ENCODE measurements at places on chromosomes 16 and 17.

DNA sequence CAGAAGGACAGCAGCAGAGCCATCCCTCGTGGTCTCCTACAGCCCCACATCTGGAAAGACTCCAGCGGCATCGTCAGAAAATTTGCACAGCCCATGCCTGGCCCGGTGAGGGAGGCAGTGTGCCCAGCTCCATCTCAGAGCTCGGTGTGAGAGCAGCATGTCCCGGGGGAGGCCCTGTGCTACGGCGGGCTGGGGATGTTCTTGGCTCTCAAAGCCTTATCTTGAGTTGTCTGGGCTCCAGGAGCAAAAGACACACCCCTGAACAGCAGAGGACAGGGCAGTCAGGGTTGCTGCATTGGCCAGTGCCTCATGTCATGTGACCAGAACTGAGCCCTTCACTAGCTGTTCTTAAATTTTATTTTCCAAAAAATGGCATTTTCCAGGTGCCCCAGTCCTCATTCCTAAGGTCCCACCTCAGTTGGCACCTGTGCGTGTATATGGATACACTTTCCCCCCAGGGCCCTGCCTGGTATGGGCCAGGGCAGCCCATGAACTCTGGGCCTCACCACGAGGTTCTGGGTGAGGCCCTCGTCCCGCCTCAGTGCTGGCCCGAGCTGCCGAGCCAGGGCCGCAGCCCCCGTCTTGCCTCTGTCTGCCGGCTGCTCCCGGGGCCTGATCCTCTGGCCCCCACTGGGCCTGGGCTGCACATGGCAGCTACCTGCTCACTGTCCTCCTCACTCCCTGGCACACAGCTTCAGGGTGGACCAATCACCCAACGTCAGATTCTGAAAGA lies 3.0 kb downstream of the NUDT16L1 start:
- DNase-seq = no peak

- no peak for DNase-seq
Measured at GRCh38 chr16:16095646-16096045, 127.6 kb downstream of the ABCC6 start.

DNA sequence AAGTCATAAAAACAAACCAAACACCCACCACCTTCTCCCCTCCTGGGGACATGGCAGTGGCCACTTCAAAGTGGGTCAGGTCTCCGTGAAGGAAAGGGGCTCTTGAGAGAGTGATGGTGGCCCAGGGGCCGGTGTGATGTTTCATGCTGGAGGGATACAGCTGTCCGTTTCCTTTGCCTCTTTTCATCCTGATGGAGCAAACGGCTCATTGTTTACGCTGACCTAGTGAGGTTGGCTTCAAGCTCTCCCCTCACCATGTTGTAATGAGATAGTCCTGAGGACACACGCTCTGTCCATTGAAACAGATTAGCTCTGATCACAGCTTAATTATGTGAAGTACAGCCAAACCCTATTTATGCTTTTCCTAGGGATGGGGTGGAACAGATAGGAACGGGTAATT lies 34.2 kb downstream of the CDH13 start:
- DNase-seq = no peak

DNA sequence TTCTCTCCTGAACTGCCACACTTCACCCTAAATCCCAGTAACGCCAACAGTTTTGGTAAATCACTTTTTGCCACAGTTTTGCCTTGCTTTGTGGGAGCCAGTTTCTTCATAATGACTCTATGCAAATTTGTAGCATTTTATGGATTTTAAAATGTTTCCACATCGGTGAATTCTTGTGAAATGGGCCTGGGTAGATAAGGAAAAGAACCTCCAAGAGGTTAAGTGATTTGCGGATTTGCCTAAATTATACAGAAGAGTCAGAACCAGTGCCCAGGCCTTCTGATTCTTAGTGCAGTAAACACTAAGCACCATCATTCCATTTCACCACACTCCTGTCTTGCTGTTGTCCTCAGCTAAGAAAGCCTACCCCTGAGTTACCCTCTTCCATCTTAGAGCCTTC lies 17.9 kb downstream of the MINK1 start:
- DNase-seq = no peak

DNA sequence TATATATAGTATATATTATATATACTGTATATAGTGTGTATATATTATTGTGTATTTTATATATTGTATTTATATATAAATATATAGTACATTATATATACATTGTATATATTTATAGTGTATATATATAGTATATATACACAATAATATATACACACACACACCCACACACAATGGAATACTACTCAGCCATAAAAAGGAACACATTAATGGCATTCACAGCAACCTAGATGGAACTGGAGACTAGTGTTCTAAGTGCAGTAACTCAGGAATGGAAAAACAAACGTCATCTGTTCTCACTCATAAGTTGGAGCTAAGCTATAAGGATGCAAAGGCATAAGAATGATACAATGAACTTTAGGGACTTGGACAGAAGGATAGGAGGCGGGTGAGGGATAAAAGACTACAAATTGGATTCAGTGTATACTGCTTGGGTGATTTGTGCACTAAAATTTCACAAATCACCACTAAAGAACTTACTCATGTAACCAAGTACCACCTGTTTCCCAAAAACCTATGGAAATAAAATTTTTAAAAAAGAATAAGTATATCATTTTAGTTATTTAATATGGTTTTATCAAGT lies 201.9 kb upstream of the CDH11 start:
- DNase-seq = no peak

Measured in NCI-H1417 treated with DMSO at 0.1 percent for 48 hours (cell line).